Thyroid gland (tissue), 4 donors: ENCODE measurements at places on chromosomes 4 and X. TPM values are rescaled to one million over a fixed set of nuclear protein-coding genes. Genes with fewer than 3 reads are reported as not detected.

The CACNA1F gene
- total RNA-seq = 0.10 TPM

The SLC9B1 gene
- 0.50 TPM for total RNA-seq

GRCh38 chrX:15985937-15986336, 131.3 kb upstream of the AP1S2 start:
- H3K27me3 ChIP-seq = no peaks in the 10 kb centered on the region
- no peaks in the 10 kb centered on the region for H3K36me3 ChIP-seq
- H3K4me3 ChIP-seq = no peak overlapping the region
- no peak for DNase-seq
- H3K27ac ChIP-seq = no peak overlapping the region

DNA sequence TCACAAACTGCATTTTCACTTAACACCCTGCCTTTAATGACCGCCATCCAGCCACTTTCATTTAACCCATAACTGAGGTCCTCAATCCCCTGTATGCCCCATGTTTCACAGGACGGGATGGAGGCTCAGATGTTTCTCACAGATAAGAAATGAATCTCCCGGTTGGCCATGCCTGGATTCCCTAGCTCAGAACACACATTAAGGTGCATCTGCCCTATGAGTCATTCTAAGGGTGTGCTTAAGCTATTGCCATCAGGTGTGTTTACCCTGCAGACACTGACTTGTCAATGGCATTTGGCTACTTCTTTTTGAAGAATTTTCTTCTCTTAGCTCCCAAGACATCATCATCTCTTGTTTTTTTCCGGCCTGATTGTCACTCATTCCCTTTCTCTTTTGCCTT, 222.6 kb upstream of the SMIM31 start:
- no peaks in the 10 kb centered on the region for H3K4me1 ChIP-seq
- H3K36me3 ChIP-seq = no peaks in the 10 kb centered on the region
- H3K27ac ChIP-seq = no peak overlapping the region
- no peak overlapping the region for H3K4me3 ChIP-seq
- no peaks in the 10 kb centered on the region for H3K27me3 ChIP-seq
- no peak for DNase-seq

The CYLC1 gene
- total RNA-seq = not detected

The NPY5R gene
- 0.67 TPM for total RNA-seq

The GC gene
- total RNA-seq = not detected

GRCh38 chrX:15143050-15143824, 126.6 kb downstream of the ASB9 start:
- no peaks in the 10 kb centered on the region for H3K36me3 ChIP-seq
- H3K27me3 ChIP-seq = no peaks in the 10 kb centered on the region
- H3K27ac ChIP-seq = no peak overlapping the region
- H3K4me3 ChIP-seq = no peak overlapping the region
- peak; percentile 63 for DNase-seq

DNA sequence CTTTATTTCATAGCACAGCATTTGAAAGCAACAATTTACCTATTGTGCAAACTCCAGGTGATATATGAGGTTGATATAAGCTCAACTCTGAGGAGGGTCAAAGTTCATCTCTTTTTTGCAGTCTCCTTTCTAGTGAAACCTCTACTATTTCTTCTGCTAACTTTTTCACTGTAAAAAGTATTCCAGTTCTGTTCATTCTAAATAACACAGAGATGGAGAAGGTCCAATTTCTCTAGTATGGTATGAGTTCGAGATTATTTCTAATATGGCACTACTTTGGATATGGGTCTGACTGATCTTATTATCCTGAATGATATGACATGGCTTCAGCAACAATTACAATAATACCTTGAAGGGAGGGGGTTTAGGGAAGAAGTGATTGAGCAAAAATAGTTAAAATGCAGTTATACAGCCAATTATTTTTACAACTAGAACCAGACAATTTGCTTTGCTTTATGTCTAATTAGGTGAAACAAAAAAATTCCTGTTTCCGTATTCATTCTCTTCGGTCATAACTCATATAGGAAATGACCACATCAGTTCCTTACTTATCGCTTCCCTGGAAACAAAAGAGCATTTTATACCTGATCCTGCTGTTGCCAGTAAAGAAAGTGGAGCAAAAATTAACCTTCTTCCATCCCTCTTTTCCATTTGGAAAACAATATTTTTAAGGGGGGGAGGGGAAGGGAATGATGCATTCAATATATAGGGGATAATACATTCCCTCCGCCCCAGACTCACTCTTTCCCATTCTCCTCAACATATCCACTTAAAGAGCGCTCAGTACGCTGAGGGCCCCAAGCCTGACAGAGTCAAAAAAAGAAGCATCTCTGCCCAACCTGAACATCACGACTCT, 1.0 kb downstream of the TBC1D9 start:
- DNase-seq = no peak
- H3K4me3 ChIP-seq = peak overlapping the region; percentile 46
- no peaks in the 10 kb centered on the region for H3K27me3 ChIP-seq
- peak overlapping the region; percentile 99 for H3K27ac ChIP-seq
- no peaks in the 10 kb centered on the region for H3K4me1 ChIP-seq

DNA sequence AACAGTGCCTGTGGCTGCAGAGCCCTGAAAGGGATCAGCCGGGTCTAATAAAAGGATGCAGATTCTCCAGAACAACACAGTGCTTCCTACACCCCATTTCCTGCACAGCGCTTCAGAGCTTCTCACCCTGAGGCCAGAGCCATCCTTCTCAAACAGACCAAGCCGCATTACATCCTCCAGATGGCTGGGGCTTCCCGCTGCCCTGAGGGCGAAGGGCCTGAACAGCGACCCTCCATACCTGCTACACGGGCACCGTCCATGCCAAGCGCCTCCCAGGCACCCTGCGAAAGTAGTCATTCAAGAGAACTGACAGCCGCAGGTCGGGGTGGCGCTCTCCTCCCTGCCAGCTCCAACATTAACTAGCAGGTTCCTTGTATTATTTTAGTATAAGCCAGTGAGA, 36.5 kb downstream of the ACOX3 start:
- peaks cover 15% of the 10 kb centered on the region for H3K36me3 ChIP-seq
- H3K4me1 ChIP-seq = peaks cover 24% of the 10 kb centered on the region
- no peaks in the 10 kb centered on the region for H3K27me3 ChIP-seq
- H3K4me3 ChIP-seq = no peak overlapping the region

- no peak overlapping the region for H3K4me3 ChIP-seq
- H3K27me3 ChIP-seq = no peaks in the 10 kb centered on the region
- H3K4me1 ChIP-seq = no peaks in the 10 kb centered on the region
- H3K36me3 ChIP-seq = no peaks in the 10 kb centered on the region
- no peak overlapping the region for H3K27ac ChIP-seq
Measured at GRCh38 chr4:78464265-78464664, 87.3 kb upstream of the ANXA3 start.

- no peaks in the 10 kb centered on the region for H3K27me3 ChIP-seq
- H3K36me3 ChIP-seq = no peaks in the 10 kb centered on the region
- no peak overlapping the region for H3K4me3 ChIP-seq
- DNase-seq = no peak
Measured at GRCh38 chr4:140233791-140234696, 80.1 kb upstream of the MAML3 start.

The SPINK2 gene
- not detected for total RNA-seq

The TSC22D3 gene
- 408 TPM for total RNA-seq

The SSX4B gene
- not detected for total RNA-seq

DNA sequence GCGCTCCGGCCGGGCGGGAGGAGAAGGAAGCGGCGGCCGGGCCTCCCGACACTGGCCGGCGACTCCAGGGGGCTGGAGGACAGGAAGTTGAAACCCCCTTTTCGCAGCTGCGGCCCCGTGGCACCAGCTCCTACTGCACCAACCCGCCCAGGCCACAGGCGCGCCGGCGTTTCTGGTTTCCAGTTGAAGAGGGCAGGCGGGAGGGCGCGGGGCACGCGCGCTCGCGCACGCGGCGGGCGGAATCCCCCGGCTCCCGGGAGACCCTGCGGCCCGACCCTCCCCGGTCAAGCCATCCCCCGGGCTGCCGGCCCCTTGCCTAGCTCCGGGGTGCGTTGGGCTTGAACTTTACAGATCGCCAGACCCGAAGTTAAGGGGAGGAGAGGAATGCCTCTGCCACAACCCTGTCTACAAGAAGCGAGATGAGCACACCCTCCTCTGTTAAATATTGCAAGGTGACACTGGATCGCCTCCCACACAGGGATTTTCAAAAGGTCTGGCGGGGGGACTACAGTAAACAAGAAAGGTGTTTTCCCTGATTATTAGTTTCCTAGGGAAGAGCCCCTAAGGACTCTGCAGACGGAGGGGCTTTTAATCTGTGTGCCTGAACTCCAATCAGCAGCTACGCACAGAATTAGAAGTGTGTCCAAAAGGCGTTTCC, 1.4 kb downstream of the ELOVL6 start:
- peaks cover 4% of the 10 kb centered on the region for H3K4me1 ChIP-seq
- H3K27me3 ChIP-seq = no peaks in the 10 kb centered on the region
- DNase-seq = no peak
- peak overlapping the region; percentile 74 for H3K27ac ChIP-seq
- H3K4me3 ChIP-seq = peak overlapping the region; percentile 76

The SH3BGRL gene
- 104 TPM for total RNA-seq

- no peaks in the 10 kb centered on the region for H3K27me3 ChIP-seq
- H3K4me3 ChIP-seq = no peak overlapping the region
- no peak for DNase-seq
- H3K27ac ChIP-seq = no peak overlapping the region
- no peaks in the 10 kb centered on the region for H3K4me1 ChIP-seq
- H3K36me3 ChIP-seq = no peaks in the 10 kb centered on the region
Measured at GRCh38 chr4:78222575-78223186, 165.6 kb downstream of the FRAS1 start.

GRCh38 chr4:118823471-118823870, 12.5 kb downstream of the SEC24D start:
- no peak overlapping the region for H3K4me3 ChIP-seq
- H3K27me3 ChIP-seq = no peaks in the 10 kb centered on the region
- no peak overlapping the region for H3K27ac ChIP-seq

GRCh38 chr4:39312816-39313215, 53.3 kb downstream of the RFC1 start:
- DNase-seq = no peak
- H3K4me1 ChIP-seq = no peaks in the 10 kb centered on the region
- H3K27ac ChIP-seq = no peak overlapping the region
- H3K36me3 ChIP-seq = peaks cover 24% of the 10 kb centered on the region
- H3K27me3 ChIP-seq = no peaks in the 10 kb centered on the region

GRCh38 chrX:153948847-153949805, 4.7 kb upstream of the RENBP start:
- H3K27me3 ChIP-seq = no peaks in the 10 kb centered on the region
- no peak for DNase-seq

GRCh38 chr4:87078987-87079486, 141.4 kb downstream of the KLHL8 start:
- H3K36me3 ChIP-seq = no peaks in the 10 kb centered on the region
- H3K27me3 ChIP-seq = no peaks in the 10 kb centered on the region
- H3K4me1 ChIP-seq = peaks cover 87% of the 10 kb centered on the region
- H3K27ac ChIP-seq = peak overlapping the region; percentile 74

The FMR1NB gene
- total RNA-seq = not detected

The BEX3 gene
- 491 TPM for total RNA-seq

The BMPR1B gene
- 0.49 TPM for total RNA-seq

The HTRA3 gene
- total RNA-seq = 17.2 TPM

GRCh38 chr4:102007959-102008425, 217.5 kb downstream of the BANK1 start:
- H3K27me3 ChIP-seq = no peaks in the 10 kb centered on the region
- H3K27ac ChIP-seq = no peak overlapping the region
- no peak overlapping the region for H3K4me3 ChIP-seq
- H3K36me3 ChIP-seq = no peaks in the 10 kb centered on the region

The PDE5A gene
- 28.1 TPM for total RNA-seq

- H3K4me1 ChIP-seq = peaks cover 15% of the 10 kb centered on the region
- no peak for DNase-seq
- no peaks in the 10 kb centered on the region for H3K36me3 ChIP-seq
Measured at GRCh38 chr4:8540991-8541390, 39.2 kb upstream of the GPR78 start.

GRCh38 chr4:4332529-4332928, 42.5 kb downstream of the ZBTB49 start:
- H3K4me3 ChIP-seq = no peak overlapping the region

GRCh38 chrX:153829799-153830639, at the start of gene PDZD4:
TSS of gene PDZD4 (minus strand) at chrX:153830544. CDS start at chrX:153830298, 246 bp downstream.
- DNase-seq = no peak
- no peaks in the 10 kb centered on the region for H3K36me3 ChIP-seq
- H3K4me3 ChIP-seq = no peak within 1 kb of the TSS
- no peak within 1 kb of the TSS for H3K27ac ChIP-seq
- peaks cover 15% of the 10 kb centered on the region for H3K27me3 ChIP-seq
- H3K4me1 ChIP-seq = peaks cover 7% of the 10 kb centered on the region

DNA sequence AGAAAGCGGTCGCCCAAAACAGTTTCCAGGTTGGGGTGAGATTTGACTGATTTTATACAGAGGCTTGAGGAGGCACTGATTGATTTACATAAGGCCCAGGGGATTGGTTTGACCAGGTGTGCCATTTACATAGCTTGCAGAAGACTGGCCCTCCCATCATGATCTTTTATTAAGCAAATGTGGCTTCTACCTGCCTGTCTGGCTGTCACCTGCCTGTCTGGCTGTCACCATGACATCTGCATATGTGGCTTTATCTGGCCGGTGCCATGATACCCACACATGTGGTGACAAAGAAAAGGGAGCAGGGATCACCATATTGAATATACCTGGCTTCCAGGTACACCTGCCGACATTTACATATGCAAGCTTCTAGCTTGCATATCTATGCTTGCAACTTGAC, 17.0 kb upstream of the CDS1 start:
- no peak overlapping the region for H3K27ac ChIP-seq
- H3K36me3 ChIP-seq = no peaks in the 10 kb centered on the region
- H3K4me3 ChIP-seq = no peak overlapping the region
- no peak for DNase-seq

DNA sequence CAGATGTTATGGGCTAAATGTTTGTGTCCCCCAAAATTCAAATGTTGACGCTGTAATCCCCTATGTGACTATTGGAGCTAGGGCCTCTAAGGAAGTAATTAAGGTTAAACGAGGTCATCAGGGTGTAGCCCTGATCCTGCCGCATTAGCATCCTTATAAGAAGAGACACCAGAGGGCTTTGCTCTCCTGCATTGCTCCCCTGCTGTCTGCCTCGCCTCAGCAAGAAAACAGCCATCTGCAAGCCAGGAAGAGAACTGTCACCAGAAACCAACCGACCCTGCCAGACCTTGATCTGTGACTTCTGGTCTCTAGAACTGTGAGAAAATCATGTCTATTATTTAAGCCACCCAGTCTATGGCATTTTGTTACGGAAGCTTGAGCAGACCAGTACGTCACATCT, 331.9 kb downstream of the DCTD start:
- H3K27ac ChIP-seq = no peak overlapping the region
- no peak overlapping the region for H3K4me3 ChIP-seq
- DNase-seq = no peak
- H3K27me3 ChIP-seq = no peaks in the 10 kb centered on the region
- H3K4me1 ChIP-seq = no peaks in the 10 kb centered on the region
